ENCODE measurements at places on chromosomes 3 and 15. TPM values are rescaled to one million over a fixed set of nuclear protein-coding genes. Genes with fewer than 3 reads are reported as not detected.

- H3K36me3 ChIP-seq = no peaks in the 10 kb centered on the region
- no peak for DNase-seq
- no peaks in the 10 kb centered on the region for H3K27me3 ChIP-seq
- no peaks in the 10 kb centered on the region for H3K4me1 ChIP-seq
- no peak overlapping the region for H3K4me3 ChIP-seq
These were observed 511.7 kb upstream of the UBE2E2 start for GRCh38 chr3:22691407-22691806.

DNA sequence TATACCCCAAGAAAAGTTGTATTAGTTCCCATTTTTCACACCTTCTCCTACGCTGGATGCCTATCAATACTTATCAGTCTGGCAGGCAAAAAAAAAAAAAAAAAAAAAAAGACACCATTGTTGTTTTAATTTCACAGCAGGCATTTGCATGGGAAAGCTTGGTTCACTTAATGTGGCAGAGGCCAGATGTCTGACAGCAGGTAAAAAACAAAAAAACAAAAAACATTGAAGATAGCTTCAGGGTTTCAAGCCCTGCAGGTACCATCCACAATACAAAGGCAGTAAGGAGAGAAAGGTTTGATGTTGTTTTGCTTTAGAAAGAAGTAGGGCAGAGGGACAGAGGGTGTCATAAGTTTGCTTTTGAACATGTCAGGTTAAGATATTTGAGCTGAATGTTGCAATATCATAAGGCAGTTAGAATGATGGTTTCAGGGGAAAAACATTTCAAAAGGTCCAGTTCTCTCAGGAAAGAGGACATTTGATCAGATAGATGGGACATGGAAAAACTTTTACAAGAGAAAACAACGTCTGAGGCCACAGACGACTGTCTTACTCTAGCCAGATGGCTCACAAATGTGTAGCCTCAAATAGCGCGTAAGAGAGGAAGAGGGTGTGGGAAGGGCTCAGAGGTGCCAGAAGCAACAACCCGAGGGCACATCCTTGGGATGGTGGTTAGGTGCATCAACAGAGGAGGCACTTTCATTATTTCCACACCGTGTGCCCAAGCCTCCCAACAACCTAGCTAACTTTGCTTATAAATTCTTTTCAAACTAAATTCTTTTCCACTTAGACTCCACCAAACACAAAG is 25.7 kb downstream of the PCOLCE2 start:
- H3K4me1 ChIP-seq = peaks cover 10% of the 10 kb centered on the region
- no peaks in the 10 kb centered on the region for H3K36me3 ChIP-seq
- H3K27ac ChIP-seq = no peak overlapping the region
- peaks cover 18% of the 10 kb centered on the region for H3K27me3 ChIP-seq
- no peak for DNase-seq
- H3K4me3 ChIP-seq = no peak overlapping the region

DNA sequence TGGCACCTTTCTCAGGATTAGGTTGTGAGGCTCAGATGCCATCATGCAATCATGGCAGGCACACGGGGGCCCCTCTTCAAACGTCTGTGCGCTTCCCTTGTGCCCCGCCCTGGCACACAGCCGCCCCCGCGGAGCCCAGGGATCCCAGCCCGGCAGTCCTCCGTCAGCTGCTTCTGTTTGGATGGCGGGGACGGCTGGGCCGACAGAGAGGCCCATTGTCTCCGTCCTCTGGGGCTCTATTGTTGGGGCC is 849 bp upstream of the HDAC11 start:
- H3K27ac ChIP-seq = peak overlapping the region; percentile 92
- H3K4me3 ChIP-seq = peak overlapping the region; percentile 90
- H3K27me3 ChIP-seq = peaks cover 2% of the 10 kb centered on the region
- H3K4me1 ChIP-seq = peaks cover 10% of the 10 kb centered on the region
- no peak for DNase-seq

DNA sequence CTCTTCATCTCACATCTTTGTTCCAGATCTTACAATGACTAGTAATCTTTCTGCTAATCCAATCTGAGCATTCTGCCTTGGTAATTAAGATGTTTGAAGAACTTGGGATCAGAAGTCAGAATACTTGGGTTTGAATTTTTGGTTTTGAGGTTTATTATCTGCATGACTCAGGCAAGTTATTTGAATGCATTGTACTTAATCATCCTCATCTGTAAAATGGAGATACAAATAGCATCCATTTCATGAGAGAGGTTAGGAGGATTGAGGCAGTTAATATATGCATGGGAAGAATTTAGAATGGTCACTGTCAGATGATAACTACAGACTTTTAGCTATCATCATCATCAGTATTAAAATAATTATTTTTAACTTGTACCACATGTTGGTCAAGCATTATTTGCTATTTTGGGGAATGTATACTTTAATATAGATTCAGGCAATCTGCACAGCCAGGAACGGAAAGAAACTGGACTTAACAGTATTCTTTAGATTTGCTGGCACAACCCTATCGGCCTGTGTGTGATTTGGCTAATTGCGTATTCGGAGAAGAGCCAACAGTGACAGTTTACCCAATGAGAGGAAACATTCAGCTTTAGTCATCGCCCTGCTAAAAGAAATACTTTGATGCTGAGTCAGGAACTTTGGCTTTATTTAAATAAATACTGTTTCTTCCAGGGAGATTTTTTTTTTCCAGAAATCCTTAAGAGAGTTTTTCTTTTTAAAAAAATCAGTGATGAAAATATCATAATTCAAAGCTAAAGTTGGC is 600.0 kb downstream of the ROBO1 start:
- DNase-seq = no peak
- no peak overlapping the region for H3K4me3 ChIP-seq
- H3K27ac ChIP-seq = no peak overlapping the region
- H3K27me3 ChIP-seq = no peaks in the 10 kb centered on the region
- H3K36me3 ChIP-seq = no peaks in the 10 kb centered on the region

DNA sequence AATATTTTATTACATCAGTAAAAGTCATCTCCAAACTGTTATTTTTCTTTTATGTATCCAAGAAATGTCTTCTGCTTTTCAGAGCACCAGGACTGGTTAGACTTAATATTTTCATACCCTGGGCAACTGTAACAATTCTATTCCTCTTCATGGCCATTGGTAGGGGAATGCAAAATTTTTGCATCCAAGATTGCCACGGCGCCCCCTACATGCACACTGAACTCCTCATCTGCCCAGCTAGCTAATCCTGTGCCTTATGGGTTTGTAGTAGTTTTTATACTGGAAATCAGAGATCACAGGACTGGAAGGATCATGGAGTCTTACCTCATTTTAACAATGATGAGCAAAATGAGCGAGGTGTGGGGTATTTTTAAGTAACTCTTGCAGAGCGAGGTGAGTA is 74.2 kb downstream of the CRTC3 start:
- H3K4me1 ChIP-seq = peaks cover 44% of the 10 kb centered on the region
- peak overlapping the region; percentile 22 for H3K27ac ChIP-seq
- peak; percentile 58 for DNase-seq
- no peaks in the 10 kb centered on the region for H3K27me3 ChIP-seq
- H3K36me3 ChIP-seq = peaks cover 56% of the 10 kb centered on the region
- no peak overlapping the region for H3K4me3 ChIP-seq

- peaks cover 56% of the 10 kb centered on the region for H3K27me3 ChIP-seq
- no peak overlapping the region for H3K27ac ChIP-seq
These were observed 2.7 kb upstream of the LZTFL1 start for GRCh38 chr3:45844616-45845015.

- H3K27ac ChIP-seq = no peak overlapping the region
- H3K4me1 ChIP-seq = peaks cover 9% of the 10 kb centered on the region
- peaks cover 14% of the 10 kb centered on the region for H3K27me3 ChIP-seq
- DNase-seq = no peak
- no peaks in the 10 kb centered on the region for H3K36me3 ChIP-seq
These were observed 1.9 kb downstream of the GNAT1 start for GRCh38 chr3:50193286-50193685.

The CHRM5 gene
- total RNA-seq = not detected

The DTX3L gene
- total RNA-seq = 189 TPM

Data from activated CD4-positive, alpha-beta T cell treated with anti-CD3 and anti-CD28 coated beads, Interleukin-2, amount 10 ng/mL, durations not matched to agents 7 days and 5 days (primary cell).